Heart left ventricle (tissue), 16 donors: ENCODE measurements at places on chromosomes 11 and 22. TPM values are rescaled to one million over a fixed set of nuclear protein-coding genes. Genes with fewer than 3 reads are reported as not detected.

The SCGB1A1 gene
- total RNA-seq, result not detected

The TRIM68 gene
- 7.5 TPM for total RNA-seq

The PARVG gene
- total RNA-seq, result 34.8 TPM

The DENND6B gene
- total RNA-seq, result 1.0 TPM

DNA sequence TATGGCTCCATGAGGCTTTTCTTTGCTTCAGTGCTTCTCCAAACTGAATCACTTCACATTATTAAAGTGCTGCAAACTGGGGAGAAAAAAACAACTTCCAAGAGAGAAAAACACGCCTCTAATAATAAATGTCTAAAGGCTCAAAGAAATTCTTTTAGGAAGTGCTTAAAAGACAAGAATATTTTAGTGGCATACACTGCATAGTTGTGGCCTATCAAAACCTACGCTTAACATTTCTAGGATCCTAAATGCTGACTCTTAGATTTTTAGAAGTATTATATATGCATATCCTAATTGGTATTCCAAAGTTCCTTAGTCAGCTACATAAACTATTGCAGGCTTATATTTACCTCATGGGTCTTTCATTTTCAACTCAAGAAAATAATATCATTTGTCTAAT lies 879.0 kb upstream of the CCDC90B start:
- no peak overlapping the region for H3K4me3 ChIP-seq
- H3K27me3 ChIP-seq, result no peaks in the 10 kb centered on the region
- DNase-seq, result no peak
- no peaks in the 10 kb centered on the region for H3K4me1 ChIP-seq

GRCh38 chr11:35347921-35348331 lies 71.4 kb downstream of the SLC1A2 start:
- no peaks in the 10 kb centered on the region for H3K27me3 ChIP-seq
- no peaks in the 10 kb centered on the region for H3K36me3 ChIP-seq
- no peak for DNase-seq
- H3K27ac ChIP-seq, result no peak overlapping the region
- peaks cover 66% of the 10 kb centered on the region for H3K4me1 ChIP-seq
- H3K4me3 ChIP-seq, result no peak overlapping the region

DNA sequence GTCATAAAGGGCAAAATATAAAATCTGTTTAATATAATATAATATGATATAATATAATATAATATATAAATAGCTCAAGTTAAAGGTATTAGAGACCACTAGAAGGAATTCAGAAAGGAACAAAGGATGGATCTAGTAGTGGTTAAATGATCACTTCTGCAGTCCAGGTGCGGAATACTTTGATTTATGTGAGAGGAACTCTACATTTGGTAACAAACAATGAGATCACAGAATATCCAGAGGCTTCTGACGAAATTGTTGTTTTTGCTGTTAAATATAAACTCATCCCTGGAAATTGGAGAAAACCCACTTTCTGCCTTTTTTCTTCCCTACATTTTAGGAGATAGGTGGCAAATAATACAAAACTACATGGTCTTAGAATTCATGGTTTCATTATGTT lies 36.0 kb downstream of the ATXN10 start:
- no peak for DNase-seq
- H3K36me3 ChIP-seq, result peaks cover 16% of the 10 kb centered on the region
- H3K27ac ChIP-seq, result no peak overlapping the region
- peaks cover 7% of the 10 kb centered on the region for H3K4me1 ChIP-seq

GRCh38 chr11:60592601-60593000 lies 77.4 kb downstream of the MS4A13 start:
- no peaks in the 10 kb centered on the region for H3K27me3 ChIP-seq
- H3K4me1 ChIP-seq, result no peaks in the 10 kb centered on the region
- no peak for DNase-seq
- H3K4me3 ChIP-seq, result no peak overlapping the region

DNA sequence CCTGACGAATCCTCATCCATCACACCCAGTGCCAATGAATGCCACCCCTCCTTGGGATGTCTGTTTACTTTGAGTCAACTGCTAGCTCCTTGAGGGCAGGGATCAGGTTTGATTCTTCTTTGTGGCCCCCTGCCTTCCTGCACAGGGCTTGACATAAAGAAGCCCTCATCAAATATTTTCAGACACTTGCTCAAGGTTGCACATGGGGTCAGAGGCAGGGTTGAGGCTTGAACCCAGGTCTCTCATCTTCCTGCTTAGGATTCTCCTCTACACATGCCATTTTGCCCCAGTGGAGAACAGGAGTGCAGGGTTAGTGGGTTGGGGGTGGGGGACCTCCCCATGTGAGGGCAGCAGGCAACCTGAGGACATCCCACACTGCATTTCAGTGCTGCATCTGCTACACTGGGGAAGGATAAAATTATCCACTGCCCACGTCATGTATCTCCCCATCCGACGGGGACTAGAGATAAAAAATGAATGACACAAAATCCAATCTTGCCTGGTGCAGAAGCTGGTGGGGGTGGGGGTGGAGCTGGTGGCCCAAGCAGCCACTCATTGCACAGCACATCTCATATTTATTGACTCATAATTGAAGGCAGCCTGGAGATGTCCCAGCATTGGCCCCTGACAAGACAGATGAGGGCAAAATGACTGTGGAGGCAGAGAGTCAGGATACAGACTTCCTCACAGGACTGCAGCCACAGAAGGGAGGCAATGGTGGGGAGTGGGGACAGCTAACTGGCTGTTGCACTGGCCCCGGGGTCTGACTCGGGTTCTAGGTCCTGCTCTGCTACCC lies 41.3 kb downstream of the NEU3 start:
- H3K36me3 ChIP-seq, result no peaks in the 10 kb centered on the region
- no peaks in the 10 kb centered on the region for H3K27me3 ChIP-seq
- DNase-seq, result no peak
- H3K27ac ChIP-seq, result no peak overlapping the region

DNA sequence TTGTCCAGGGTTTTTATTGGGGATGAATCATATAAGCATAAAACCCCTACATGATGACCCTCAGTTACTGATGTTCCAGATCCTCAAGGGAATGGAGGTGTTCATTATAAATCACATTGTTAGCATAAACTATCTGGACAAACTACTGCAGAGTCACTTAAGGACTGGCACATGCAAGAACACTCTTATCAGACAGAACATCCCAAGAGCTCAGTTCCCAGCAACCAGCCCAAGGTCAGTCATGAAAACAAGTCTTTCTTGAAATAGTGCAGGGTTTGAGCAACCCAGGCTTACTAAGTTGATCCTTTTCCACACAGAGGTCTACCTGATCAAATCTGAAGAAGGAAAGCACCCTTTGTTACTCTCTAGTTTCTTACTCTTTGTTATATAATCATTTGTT lies 13.5 kb upstream of the PTS start:
- DNase-seq, result no peak
- H3K4me1 ChIP-seq, result no peaks in the 10 kb centered on the region
- H3K36me3 ChIP-seq, result no peaks in the 10 kb centered on the region

DNA sequence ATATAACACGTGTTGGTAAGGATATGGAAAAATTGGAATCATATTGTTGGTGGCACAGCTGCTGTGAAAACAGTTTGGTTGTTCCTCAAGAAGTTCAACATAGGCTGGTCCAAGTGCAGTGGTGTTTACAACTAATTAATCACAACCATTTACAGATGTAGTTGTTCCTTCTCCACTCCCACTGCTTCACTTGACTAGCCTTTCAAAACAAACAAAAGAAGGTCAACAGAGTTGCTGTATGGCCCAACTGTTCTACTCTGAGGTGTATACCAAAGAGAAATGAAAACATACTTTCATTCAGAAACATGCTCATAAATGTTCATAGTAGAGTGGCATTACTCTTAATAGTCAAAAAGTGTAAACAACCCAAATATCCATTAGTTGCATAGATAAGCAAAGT lies 36.6 kb upstream of the ACAT1 start:
- peaks cover 72% of the 10 kb centered on the region for H3K36me3 ChIP-seq

DNA sequence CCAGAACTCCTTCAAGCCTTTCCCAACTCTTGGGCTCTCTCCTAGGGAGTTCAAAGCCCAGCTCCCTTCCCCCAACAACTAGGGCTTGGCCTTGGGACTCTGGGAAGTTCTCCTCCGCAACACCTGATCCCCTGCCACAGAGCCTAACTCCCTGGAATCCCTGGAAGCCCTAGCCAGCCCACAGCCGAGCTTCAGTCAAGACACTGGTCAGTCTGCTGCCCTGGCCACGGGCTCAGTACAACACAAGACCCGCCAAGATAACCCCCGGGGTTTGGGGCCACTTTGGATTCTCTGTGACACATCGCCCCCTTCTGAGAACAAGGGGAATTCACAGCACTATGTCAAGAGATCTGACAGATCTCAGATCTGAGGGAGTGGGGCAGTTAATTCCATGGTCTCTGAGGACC lies 58.3 kb downstream of the SLC22A12 start:
- H3K4me3 ChIP-seq, result no peak overlapping the region
- no peak overlapping the region for H3K27ac ChIP-seq
- H3K36me3 ChIP-seq, result no peaks in the 10 kb centered on the region
- DNase-seq, result no peak
- no peaks in the 10 kb centered on the region for H3K4me1 ChIP-seq

DNA sequence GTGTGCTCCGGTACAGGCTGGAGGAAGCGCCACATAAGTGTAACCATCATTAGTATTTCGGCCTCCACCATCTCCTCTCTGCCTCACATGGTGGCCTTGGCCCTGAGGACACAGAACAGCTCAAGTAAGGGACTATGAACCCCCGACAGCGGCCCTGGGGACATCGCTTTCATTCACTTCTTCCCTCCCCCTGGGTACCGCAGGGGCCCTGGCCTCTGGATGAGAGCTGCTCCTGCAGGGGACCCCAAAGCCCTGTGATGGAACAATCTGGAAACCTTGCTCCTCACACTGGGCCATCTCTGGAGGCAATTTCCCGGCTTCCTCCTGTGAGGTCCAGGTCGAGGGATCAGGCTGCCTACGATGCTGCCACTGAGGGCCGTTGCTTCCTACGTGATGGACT lies 565.5 kb downstream of the BRD1 start:
- H3K27ac ChIP-seq, result no peak overlapping the region
- H3K27me3 ChIP-seq, result peaks cover 3% of the 10 kb centered on the region
- no peak for DNase-seq
- H3K36me3 ChIP-seq, result no peaks in the 10 kb centered on the region

GRCh38 chr22:37529652-37530345 lies 10.6 kb upstream of the CARD10 start:
- no peak overlapping the region for H3K27ac ChIP-seq
- no peak overlapping the region for H3K4me3 ChIP-seq
- H3K27me3 ChIP-seq, result no peaks in the 10 kb centered on the region
- DNase-seq, result no peak
- H3K4me1 ChIP-seq, result no peaks in the 10 kb centered on the region

DNA sequence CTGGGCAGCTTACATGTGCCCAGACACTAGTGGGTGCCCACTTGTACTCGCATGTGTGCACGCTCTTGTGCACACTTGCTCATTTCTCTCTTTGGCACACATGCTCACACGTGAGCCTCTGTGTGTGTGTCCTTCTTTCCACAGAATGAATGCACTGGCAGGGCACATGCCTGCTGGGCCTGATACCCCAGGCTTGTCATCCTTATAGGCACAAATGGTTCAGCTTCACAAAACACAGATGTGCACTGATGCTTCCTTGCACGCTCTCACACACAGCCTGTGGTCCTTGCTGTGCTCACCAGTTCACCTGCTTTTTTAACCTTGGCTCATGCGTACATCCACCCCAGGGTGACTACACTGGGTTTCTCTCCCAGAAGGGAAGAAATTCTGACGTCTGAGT lies 174.8 kb downstream of the BUD13 start:
- no peaks in the 10 kb centered on the region for H3K36me3 ChIP-seq
- no peaks in the 10 kb centered on the region for H3K4me1 ChIP-seq
- no peak overlapping the region for H3K27ac ChIP-seq

- H3K27me3 ChIP-seq, result peaks cover 10% of the 10 kb centered on the region
- H3K27ac ChIP-seq, result no peak overlapping the region
- no peaks in the 10 kb centered on the region for H3K36me3 ChIP-seq
Measured at GRCh38 chr11:120714438-120714837, 202.9 kb downstream of the GRIK4 start.

- H3K27me3 ChIP-seq, result no peaks in the 10 kb centered on the region
- H3K4me3 ChIP-seq, result no peak overlapping the region
- no peaks in the 10 kb centered on the region for H3K36me3 ChIP-seq
Measured at GRCh38 chr11:115396533-115396932, 107.7 kb downstream of the CADM1 start.

DNA sequence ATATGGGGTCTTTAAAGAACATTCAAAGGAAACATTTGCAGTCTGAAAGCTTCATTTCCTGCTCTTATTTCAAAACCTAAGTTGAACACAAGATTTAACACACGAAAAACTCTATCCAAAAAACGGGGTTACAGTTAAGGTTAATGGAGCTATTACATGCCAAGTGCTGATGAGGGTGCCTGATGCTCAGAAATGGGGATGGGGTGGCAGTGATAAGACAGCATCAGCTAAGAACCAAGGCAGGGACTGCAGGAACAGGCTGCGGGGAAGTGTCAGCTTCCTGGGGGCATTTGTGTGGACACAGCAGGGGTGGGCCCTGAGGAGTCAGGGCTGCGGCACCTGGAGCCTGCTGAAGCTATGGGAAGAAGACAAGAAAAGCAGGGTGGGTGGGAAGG lies 12.2 kb downstream of the DGCR2 start:
- no peaks in the 10 kb centered on the region for H3K36me3 ChIP-seq
- peaks cover 17% of the 10 kb centered on the region for H3K4me1 ChIP-seq
- H3K27me3 ChIP-seq, result no peaks in the 10 kb centered on the region
- no peak for DNase-seq
- H3K27ac ChIP-seq, result no peak overlapping the region
- H3K4me3 ChIP-seq, result no peak overlapping the region
